ENCODE measurements at places on chromosomes 4 and X. TPM values are rescaled to one million over a fixed set of nuclear protein-coding genes. Genes with fewer than 3 reads are reported as not detected.

The CXCL11 gene
- total RNA-seq = 0.58 TPM

The CXCL13 gene
- total RNA-seq = not detected

GRCh38 chrX:149629730-149630387, 1.7 kb downstream of the TMEM185A start:
- no peak for DNase-seq
- no peak overlapping the region for H3K27ac ChIP-seq
- H3K4me3 ChIP-seq = no peak overlapping the region
- H3K27me3 ChIP-seq = no peaks in the 10 kb centered on the region
- H3K4me1 ChIP-seq = peaks cover 7% of the 10 kb centered on the region

- H3K36me3 ChIP-seq = no peaks in the 10 kb centered on the region
- no peak overlapping the region for H3K27ac ChIP-seq
- H3K4me1 ChIP-seq = peaks cover 36% of the 10 kb centered on the region
- no peaks in the 10 kb centered on the region for H3K27me3 ChIP-seq
- H3K4me3 ChIP-seq = no peak overlapping the region
These were observed 80.7 kb downstream of the SYNPO2 start for GRCh38 chr4:118969359-118969758.

DNA sequence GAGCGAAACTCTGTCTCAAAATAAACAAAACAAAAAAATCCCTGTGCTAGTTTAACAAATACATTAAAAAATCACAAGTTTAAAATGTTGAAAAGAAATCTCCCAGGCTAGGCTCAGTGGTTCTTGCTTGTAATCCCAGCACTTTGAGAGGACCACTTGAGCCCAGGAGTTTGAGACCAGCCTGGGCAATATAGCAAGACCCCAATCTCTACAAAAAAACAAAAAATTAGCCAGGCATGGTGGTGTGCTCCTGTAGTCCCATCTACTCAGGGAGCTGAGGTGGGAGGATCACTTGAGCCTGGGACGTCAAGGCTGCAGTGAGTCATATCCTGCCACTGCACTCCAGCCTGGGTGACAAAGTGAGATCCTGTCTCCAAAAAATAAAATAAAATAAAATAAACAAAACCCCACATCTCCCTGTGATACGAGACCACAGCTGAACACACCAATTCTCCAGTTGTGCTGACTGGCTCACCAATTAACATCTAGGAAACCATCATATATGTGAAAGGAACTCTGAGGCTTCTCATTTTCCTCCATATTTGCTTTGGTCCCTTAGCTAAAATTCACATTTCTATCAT, 7.3 kb downstream of the RPS4X start:
- peak overlapping the region; percentile 81 for H3K27ac ChIP-seq
- H3K4me1 ChIP-seq = no peaks in the 10 kb centered on the region
- no peak overlapping the region for H3K4me3 ChIP-seq
- DNase-seq = no peak
- no peaks in the 10 kb centered on the region for H3K27me3 ChIP-seq

- no peaks in the 10 kb centered on the region for H3K27me3 ChIP-seq
- H3K27ac ChIP-seq = no peak overlapping the region
- H3K36me3 ChIP-seq = no peaks in the 10 kb centered on the region
These were observed 123.8 kb downstream of the RPS6KA6 start for GRCh38 chrX:84064164-84064563.

DNA sequence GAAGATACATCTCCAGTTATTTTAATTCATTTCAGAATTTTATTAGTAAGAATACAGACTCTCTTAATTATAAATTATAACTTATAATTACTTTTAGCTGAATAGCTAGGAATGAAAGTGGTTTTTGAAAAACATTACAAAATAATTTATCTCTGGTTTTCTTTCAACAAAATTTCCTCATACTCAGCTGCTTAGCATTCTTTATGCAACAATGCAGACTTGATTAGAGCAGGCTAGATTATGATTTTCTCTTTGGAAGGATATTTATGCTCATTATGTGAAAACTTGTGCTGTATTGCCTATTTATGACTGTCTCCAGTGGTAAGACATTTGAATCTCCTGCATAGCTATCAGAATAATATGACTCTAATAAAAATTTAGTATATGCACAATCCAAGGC, 2023.7 kb downstream of the C4orf33 start:
- DNase-seq = peak; percentile 0
- no peaks in the 10 kb centered on the region for H3K36me3 ChIP-seq
- no peak overlapping the region for H3K27ac ChIP-seq
- no peaks in the 10 kb centered on the region for H3K4me1 ChIP-seq

DNA sequence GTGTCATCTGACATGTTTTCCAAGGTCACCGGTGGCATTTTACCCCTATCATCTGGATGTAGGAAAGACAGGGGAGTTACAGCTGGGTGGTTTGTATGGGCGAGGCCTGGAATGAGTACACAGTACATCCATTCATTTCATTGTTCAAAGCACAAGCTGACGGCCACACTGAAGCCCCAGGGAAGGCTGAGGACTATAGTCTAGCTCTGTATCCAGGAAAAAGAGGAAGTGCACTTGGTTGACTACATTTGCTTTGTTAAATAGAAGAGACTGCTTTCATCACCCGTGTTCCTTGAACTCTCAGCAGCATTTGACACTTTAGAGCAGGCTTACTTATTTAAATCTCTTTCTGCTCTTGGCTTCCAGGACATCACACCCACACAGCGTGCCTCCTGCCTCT, 1041.0 kb upstream of the TENM3 start:
- no peak overlapping the region for H3K27ac ChIP-seq
- H3K4me3 ChIP-seq = no peak overlapping the region
- DNase-seq = no peak
- H3K36me3 ChIP-seq = no peaks in the 10 kb centered on the region

DNA sequence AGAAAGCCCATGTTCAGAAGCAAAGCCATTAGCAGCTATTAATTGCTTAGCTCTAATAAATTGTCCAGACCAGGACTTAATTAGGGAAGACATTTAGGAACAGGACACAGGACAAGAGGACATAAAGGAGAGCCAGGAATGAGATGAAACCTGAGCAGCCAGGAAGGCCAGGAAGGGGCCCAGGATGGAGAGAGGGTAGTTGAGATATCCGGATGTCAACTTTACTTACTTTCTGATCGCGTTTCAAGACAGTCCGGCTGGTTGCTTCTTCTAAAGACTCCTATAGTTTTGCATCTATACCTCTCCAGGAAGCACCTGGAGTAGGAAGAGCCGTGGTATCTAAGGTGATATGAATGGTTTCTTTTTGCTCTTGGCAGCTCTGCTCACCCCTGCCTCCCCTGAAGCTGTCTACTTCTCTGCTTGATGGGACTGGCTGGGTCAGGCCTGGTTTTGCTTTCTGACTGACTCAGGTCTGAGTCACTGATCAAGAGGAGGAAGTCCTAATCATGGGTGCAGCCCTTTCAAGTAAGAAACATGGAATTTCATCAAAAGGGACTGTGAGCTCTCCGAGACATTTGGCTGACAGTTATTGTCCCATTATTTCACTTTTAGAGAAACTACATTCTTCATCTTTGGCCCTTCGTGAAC, 733.3 kb downstream of the RPA4 start:
- H3K27me3 ChIP-seq = no peaks in the 10 kb centered on the region
- no peak overlapping the region for H3K4me3 ChIP-seq
- H3K36me3 ChIP-seq = no peaks in the 10 kb centered on the region
- H3K27ac ChIP-seq = no peak overlapping the region
- H3K4me1 ChIP-seq = no peaks in the 10 kb centered on the region

- no peak overlapping the region for H3K27ac ChIP-seq
- H3K36me3 ChIP-seq = no peaks in the 10 kb centered on the region
- no peaks in the 10 kb centered on the region for H3K4me1 ChIP-seq
- H3K27me3 ChIP-seq = no peaks in the 10 kb centered on the region
These were observed 872.6 kb downstream of the FSTL5 start for GRCh38 chr4:161291222-161291621.

- no peak overlapping the region for H3K4me3 ChIP-seq
- no peaks in the 10 kb centered on the region for H3K36me3 ChIP-seq
- no peaks in the 10 kb centered on the region for H3K4me1 ChIP-seq
- DNase-seq = no peak
- H3K27ac ChIP-seq = no peak overlapping the region
These were observed 51.3 kb upstream of the EXOC1L start for GRCh38 chr4:55768291-55768690.
